ENCODE measurements at places on chromosomes 5 and 9. TPM values are rescaled to one million over a fixed set of nuclear protein-coding genes. Genes with fewer than 3 reads are reported as not detected.

TNFAIP8 gene
- 2.4 TPM for total RNA-seq

PCDHB11 gene
- not detected for total RNA-seq

BTNL3 gene
- not detected for total RNA-seq

CER1 gene
- total RNA-seq: not detected

RHOBTB3 gene
- total RNA-seq: 68.1 TPM
